NB4 (cell line): ENCODE measurements at places on chromosomes 16 and 17.
A peak's percentile ranks its signal among the peaks of the same experiment; 100 is the strongest.

GRCh38 chr17:40314584-40314956, 5.6 kb downstream of the RARA start:
- DNase-seq, result peak; percentile 74

- peak; percentile 14 for DNase-seq
Measured at GRCh38 chr16:68564382-68564985, 25.4 kb downstream of the ZFP90 start.

- no peak for DNase-seq
Measured at GRCh38 chr17:4559966-4560365, 411 bp downstream of the GGT6 start.

GRCh38 chr17:7221278-7222092, 1.7 kb downstream of the ACADVL start:
- DNase-seq, result peak; percentile 10

GRCh38 chr17:49393491-49394255, 21.0 kb downstream of the PHB1 start:
- peak; percentile 49 for DNase-seq

DNA sequence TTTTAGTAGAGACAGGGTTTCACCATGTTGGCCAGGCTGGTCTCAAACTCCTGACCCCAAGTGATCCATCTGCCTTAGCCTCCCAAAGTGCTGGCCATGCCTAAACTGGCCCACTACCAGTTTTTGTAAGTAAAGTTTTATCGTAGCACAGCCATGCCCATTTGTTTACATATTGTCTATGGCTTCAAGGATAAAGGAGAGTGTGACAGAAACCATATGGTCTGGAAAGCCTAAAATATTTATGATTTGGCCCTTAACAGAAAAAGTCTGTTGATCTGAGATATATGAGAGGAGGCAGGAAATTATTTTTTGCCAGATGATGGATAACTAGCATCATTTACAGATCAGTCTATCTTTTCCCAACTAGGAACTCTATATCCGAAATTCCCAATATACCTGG, 4.5 kb downstream of the AKAP10 start:
- DNase-seq, result no peak

GRCh38 chr17:64092113-64092512, 37.8 kb downstream of the ERN1 start:
- no peak for DNase-seq

- DNase-seq, result peak; percentile 97
Measured at GRCh38 chr16:56729735-56730662, at the start of gene NUP93. Gene NUP93, plus strand, starts transcription at chr16:56730129. Its CDS starts 18,119 bp downstream, at chr16:56748248.

- no peak for DNase-seq
Measured at GRCh38 chr16:46855389-46855788, 24.4 kb upstream of the C16orf87 start.

- DNase-seq, result no peak
Measured at GRCh38 chr17:64426596-64426995, 22.3 kb upstream of the MILR1 start.

DNA sequence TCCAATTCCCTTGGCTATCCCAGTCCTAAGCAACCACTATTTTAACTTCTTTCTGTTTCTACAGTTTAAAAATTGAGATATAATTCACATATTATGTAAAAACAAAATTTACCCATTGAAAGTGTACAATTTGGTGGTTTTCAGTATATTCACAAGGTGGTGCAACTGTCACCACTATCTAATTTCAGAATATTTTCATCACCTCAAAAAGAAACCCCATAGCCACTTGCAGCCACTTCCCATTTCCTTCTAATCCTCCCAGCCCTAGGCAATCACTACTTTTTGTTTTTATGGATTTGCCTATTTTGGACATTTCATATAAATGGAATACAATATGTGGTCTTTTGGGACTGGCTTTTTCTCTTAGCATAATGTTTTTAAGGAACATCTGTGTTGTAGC, 36.1 kb upstream of the NACA2 start:
- DNase-seq, result no peak

- no peak for DNase-seq
Measured at GRCh38 chr16:64159976-64160375, 961.9 kb downstream of the CDH11 start.

DNA sequence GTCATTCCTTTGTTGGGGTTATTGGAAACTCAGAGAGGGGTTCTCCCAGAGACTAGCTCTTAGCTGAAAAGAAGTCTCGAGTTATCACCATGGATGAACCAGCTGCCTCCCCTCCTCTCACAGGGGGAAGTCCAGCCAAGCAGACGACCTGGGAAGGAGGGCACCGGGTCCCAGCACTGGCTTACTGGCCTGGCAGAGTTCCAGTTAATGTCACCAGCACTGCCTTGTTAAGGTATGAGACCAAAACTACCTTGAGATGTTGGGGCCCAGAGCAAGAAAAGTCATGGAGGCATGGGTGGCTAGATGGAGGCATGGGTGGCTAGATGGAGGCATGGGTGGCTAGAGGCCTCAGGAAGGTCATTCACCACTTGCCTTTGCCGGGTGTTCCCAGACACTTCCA, 72.4 kb downstream of the WIPI1 start:
- no peak for DNase-seq

GRCh38 chr17:59775786-59776350, 68.4 kb downstream of the VMP1 start:
- no peak for DNase-seq

GRCh38 chr17:79993390-79994227, 42.1 kb downstream of the TBC1D16 start:
- peak; percentile 97 for DNase-seq

DNA sequence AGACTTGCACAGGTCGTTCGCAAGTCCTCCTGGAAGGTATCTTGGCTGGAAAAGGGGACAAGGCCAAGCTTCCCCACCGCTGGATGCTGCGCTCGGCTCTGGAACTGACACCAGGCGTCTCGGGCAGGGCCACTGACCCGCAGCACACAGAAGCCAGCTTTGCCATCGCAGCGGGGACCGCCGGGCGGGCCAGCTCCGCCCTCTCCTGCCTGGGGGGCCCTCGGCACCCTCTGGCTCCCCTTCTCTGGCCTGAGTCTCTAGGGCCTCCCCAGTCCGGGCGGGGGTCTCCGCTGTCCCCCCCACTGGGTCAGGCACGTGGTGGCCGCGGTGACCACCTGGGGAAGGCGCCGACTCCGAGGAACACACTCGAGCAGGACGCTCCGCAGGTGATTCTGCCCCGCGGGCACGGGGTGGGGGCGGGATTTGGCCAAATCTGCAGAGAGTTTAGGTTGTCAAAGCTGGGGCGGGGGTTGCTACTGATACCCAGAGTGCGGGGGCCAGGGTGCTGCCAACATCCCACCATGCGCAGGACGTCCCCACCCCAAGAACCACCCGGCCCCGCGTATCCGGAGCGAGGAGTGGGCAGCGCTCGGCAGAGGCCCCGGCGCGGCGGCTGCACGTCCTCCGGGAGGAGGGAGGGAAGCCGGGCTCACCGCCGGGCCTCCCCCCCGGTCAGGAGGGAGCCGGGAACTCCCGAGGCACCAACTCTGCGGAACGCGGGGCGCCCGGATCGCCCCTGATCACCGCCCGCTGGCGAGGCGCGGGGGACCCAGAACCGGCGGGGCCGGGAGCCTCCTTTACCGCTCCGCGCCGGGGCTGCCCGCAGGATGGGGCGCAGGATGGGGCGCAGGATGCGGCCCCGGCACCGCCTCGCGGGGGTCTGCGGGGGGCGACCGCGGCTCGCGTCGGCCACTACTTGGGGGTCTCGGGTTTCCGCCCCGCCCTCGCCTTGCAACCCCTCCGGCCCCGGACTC, 744 bp upstream of the METRNL start:
- no peak for DNase-seq

- no peak for DNase-seq
Measured at GRCh38 chr17:49357516-49357915, 4.5 kb downstream of the ZNF652 start.

DNA sequence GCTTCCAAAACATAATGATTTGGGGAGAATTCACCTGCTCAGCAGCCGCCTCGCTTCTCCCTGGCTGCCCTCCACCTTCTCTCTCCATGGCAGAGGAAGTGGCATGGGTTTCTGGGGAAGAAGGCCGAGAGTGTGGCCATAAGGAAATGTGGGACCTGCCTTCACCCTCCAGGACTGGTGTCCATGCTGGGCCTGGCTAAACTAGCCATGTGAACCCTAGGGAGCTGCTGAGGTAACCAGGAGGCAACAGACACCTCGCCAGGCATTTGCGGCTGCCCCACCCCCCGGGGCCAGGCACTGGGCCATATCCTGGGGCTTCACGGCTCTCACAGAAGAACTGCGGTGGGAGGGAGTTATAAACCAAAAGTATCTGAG, 9.9 kb upstream of the CMTM4 start:
- no peak for DNase-seq

- peak; percentile 72 for DNase-seq
Measured at GRCh38 chr17:8806926-8807550, 7.9 kb upstream of the MFSD6L start.

DNA sequence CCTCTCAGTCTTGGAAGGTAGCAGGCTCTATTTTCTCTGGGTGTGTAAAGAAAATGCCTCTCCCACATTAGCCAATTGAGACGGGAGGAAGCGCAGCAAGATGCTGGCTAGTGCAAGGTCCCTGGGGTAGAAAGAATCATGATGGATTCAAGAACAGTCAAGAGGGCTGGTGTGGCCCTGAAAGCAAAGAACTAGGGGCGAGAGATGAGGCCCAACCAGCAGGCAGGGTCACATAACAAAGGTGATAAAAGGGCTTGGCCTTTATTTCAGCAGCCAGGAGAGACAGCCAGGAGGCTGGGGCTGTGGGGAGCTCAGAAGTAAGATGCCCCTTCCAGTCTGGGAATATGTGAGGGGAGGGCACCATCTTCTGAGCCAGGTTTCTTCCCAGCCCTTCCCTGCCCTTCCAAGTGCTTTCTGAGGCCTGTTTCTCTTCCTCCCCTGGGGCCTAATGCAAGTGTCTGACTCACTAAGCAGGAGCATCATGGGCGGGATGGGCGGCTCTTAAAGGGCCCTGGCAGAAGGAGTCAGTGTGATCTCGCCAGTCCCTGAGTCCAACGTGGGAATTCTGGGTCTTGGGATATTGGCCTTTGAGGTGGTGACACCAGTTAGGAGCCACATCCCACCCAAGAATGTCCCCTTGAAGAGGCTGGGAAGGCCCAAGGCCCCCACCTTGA, 3.9 kb upstream of the NLRC5 start:
- DNase-seq, result peak; percentile 84

DNA sequence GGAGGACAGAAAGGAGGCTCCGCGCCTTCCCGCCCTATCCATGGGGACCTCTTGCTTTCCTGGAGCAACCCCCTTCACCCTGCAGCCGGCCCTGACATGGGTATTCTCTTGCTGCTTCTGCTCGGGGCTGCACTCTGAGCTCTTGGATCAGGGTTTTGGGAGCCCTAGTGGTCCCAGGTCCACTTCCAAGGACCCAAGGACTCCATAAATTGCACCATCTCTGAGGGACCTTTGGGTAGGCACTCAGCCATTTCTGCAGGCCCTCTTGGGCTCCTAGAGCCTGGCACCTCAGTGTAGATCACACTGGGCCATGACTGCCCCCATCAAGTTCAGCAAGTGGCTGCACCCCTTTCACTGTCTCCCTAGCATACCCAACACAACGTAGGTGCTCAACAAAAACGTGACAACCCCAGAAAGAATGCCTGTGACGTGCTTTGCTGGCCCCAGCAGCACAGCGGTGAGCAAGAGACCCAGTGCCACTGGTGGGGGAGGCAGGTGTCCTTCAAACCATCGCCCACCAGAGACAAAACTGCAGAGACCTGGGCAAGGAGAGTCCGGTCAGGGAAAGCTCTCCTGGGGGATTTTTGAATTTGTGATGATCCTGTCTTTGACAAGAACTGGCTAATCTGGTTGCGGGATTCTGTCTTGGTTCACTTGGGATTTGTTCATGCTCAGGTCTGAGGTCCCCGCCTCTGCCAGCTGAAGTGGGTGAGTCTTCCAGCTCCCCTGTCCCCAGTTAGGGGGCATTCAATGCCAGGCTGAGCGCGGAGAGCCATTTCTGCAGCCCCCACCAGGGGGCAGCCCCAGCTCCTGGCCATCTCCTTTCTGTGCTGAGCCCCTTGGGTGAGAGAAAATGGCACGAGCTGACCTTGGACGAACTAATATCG, 2.5 kb upstream of the RAB11FIP4 start:
- DNase-seq, result peak; percentile 50

GRCh38 chr17:683499-684254, 31.0 kb downstream of the VPS53 start:
- DNase-seq, result no peak

- DNase-seq, result no peak
Measured at GRCh38 chr16:4166821-4167220, 50.6 kb upstream of the ADCY9 start.

DNA sequence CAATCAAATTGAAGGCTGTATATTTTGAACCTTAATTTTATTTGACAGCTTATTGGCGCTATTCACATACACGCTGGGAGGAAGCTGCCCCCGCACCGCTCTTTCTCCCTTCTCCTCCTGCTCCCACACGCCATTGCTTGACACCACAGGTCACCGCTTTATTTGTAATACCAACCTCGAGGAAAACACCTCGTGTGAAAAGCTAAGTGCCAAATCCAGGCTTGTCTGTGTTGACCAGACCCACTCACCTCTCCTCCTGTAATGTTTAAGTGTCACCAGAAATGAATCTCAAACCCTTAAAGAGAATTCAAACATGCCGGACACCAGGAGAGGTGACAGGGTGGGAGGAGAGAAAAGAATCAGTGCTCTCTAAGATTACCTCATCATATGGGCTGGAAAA, 331.4 kb downstream of the GRIN2A start:
- DNase-seq, result no peak

GRCh38 chr16:628321-629061, 2.3 kb upstream of the WFIKKN1 start:
- no peak for DNase-seq

- peak; percentile 77 for DNase-seq
Measured at GRCh38 chr17:57603978-57604377, 141.1 kb downstream of the CCDC182 start.

DNA sequence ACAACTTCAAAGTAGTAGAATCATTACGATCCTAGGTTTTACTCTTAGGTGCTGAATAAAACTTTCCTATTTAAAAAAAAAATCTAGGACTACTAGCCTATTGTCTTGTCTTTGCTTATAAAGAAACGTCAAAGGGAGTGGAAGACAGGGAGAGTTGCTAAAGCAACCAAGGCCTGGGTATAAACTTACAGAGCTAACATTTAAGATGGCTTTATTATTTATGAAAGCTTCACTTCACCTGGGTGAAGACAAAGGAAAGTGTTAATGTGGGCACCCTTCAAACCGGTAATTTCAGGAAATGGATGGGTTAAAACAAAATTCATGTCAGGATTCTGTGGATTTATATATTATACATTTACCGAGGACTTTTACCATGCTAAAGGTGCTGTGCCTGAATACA, 2.5 kb downstream of the DUSP14 start:
- no peak for DNase-seq

DNA sequence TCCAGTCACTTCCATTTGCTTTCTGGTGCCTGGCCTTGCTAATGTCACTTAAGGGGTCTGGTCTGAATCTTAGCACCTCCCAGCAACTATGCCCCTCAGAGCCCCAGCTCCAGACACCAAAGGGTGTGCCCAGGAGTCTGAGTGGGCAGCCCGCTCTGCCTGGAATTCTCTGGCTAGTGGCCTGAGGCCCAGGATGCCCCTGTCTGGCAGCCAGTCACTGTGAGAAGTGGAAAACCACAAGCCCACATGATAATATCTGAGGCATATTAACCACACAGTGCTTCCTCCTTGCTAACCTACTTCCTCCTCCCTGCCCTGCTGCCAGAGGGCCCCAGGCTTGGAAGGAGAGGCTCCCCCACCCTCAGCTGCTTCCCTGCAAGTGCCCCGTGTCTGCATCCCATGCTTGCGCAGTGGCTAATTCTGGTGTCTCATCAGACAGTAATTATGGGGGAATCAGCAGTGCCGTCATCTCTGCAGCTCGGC, 14.0 kb downstream of the SRCIN1 start:
- peak; percentile 98 for DNase-seq

GRCh38 chr17:82831818-82832200, 8.0 kb downstream of the ZNF750 start:
- no peak for DNase-seq

GRCh38 chr17:14340857-14341754, 40.2 kb downstream of the HS3ST3B1 start:
- DNase-seq, result no peak
